IPS-NIHi11 (cell line): ENCODE measurements at places on chromosomes 4 and X.

GRCh38 chr4:26323821-26324220 is 3.0 kb downstream of the RBPJ start:
- no peak for DNase-seq

DNA sequence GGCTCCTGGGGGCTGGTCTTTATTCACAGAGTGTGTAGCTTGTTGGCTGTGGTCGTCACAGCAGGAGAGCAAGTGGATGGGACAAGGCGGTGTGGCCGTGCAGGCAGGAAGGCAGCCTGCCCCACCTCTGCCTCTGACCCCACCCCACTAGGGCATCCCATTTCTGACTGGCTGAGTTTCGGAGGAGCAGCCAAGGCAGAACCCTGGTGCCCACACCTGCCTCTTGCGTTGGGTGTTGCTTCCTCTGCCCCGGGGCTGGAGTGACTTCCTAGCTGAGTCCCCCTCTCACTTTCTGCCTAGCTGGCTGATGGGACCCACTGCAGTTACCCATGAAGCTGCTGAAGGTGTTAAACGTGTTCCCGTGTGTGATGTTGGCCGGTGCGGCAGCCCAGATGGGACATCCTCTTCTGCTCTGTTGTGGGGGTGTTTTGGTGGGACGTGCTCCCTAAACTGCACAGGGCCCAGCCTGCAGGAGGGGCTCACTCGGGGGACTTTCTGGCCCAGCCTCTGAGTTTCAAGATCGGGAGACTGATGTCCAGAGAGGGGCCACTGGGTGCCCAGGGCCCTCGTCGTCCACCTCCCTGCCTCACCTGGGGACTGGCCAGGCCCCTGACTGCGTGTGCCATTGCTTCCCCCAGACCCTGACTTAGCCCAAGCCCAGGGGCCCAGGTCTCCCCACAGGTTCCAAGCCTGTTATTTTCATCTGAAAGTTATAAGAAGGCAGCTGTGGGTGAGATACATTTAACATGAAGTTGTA is 101.5 kb downstream of the PSAPL1 start:
- DNase-seq = no peak

- no peak for DNase-seq
Measured at GRCh38 chrX:38514016-38514854, 47.1 kb upstream of the TSPAN7 start.

GRCh38 chr4:88730811-88731210 is 33.2 kb upstream of the NAP1L5 start:
- DNase-seq = no peak

DNA sequence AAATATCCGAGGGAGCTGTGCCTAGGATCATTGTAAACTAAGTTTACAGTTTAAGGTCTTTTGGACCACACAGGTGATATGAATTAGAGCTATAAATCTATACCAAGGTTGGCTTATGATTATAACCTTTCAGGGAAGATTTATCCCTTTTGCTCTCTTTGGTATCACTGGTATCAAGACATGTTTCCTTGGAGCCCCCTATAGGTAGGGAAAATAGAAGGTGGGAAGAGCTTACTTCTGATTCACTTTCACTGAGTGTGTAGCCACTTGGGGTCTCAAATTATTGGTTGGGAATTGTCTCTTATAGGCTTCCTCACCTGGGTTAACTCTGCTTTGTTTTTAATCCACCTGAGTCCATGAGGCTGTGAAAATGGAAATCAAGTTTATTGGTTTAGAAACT is 262.1 kb upstream of the NR3C2 start:
- peak; percentile 10 for DNase-seq

GRCh38 chrX:24301060-24301459 is 12.8 kb downstream of the SUPT20HL2 start:
- no peak for DNase-seq

DNA sequence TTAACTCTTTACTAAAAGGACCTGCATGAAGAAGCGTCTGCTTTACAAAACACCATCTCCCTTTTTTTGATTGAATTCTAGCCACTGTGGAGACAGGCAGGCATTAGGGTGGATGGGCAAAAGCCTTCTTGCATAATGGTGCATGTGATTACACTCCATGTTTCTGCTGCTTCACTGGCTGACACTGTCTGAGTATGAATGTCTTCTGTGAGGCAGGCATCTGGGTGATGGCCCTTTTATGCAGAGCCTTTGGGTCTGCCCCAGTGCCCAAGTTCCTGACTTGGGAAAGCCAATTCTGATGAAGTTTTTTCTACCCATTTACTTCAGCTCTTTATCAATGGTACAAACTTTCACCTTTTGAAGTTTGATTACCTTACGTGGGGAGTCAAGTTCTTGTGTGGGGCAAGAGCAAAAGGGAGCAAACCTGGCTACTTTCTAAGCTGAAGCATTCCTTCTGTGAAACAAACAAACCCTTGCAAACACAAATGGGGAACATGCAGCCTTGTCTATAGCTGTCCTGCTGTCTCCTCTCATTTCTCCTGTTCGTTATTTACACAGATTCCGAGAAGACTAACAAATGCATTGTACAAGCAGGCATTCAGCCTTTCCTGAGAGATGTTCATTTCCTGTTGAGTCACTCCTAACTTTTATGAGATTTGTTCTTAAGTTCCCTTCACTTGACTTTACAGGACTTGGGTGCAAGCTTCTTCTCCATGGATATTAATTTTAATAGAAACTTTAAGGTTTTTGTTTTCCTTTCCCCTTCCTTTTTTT is 301.9 kb downstream of the TLL1 start:
- no peak for DNase-seq

DNA sequence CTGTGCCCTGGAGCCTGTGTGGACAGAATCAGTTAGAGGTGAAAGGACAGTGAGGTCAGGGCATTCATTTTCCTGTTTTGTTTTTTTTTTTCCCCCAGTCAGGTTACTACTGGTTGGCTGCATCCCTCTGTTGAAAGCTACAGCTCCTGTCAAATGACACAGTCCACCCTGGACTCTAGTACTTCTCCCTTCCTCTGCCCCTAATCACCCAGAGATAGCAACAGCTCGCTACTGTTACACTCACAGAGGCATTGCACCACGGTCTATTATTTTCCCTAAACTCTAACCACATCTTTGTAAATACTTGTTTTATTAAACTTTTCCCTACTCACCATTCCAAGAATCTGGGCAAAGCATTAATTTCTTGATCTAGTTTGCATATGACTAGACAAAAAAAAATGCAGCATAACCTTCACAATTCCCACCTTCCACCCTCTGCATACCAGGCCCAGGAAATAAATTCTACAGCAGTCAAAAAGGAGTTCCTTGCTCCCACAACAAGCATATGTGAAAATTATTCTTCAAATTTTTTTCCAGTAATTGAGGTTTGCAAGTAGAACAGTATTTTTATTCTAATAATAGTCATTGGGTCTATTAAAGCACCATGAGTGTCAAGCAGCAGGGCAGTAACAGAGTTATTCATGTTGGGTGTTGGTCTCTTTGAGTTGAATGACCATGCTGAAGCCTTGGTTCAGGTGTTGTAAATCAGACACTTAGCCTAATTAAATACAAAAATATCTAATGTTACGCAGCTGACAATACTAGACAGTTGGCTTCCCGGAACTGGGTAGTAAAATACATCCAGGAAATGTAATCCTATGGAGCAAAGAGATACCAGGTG is 329.2 kb downstream of the INPP4B start:
- no peak for DNase-seq

- DNase-seq = no peak
Measured at GRCh38 chrX:57752866-57753265, 72.8 kb upstream of the NLRP2B start.

GRCh38 chr4:69848028-69848427 is 11.9 kb downstream of the SULT1E1 start:
- DNase-seq = no peak
